ENCODE measurements at places on chromosomes 16 and 17.

DNA sequence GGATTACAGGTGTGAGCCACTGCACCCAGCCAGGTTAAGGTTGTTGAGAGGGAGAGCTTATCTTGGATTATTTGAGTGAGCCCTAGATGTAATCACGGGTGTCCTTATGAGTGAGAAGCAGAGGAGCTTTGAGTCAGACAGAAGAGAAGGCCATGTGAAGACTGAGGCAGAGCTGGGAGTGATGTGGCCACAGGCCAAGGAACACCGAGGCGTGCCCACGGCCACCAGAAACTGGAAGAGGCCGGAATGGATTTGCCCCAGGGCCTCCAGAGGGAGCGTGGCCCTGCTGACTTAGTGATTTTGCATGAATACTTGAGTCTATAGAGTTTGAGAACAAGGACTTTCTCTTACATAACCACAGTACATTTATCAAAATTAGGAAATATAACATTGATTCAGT is 137.7 kb downstream of the RPTOR start:
- DNase-seq = no peak

- peak; percentile 54 for DNase-seq
These were observed 567 bp downstream of the TMEM97 start for GRCh38 chr17:28319598-28319935.

DNA sequence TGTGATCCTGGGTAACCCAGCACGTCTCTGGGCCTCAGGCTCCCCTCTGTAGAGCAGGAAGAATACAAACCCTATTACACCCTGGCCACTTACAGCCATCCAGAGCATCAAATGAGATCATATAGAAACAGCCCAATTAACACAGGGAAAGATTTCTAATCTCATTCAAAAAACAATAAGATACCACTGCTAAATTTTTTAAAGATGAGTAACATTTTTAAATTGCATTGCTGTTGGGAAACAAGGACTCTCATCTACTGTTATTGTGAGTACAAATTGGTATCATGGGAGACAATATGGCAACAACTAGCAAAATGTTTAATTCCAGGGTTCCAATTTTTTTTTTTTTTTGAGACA is 41.1 kb downstream of the SRL start:
- DNase-seq = no peak

GRCh38 chr17:64617125-64617780 is 44.9 kb downstream of the SMURF2 start:
- no peak for DNase-seq

GRCh38 chr17:32259586-32259985 is 6.0 kb upstream of the RHBDL3 start:
- DNase-seq = no peak

DNA sequence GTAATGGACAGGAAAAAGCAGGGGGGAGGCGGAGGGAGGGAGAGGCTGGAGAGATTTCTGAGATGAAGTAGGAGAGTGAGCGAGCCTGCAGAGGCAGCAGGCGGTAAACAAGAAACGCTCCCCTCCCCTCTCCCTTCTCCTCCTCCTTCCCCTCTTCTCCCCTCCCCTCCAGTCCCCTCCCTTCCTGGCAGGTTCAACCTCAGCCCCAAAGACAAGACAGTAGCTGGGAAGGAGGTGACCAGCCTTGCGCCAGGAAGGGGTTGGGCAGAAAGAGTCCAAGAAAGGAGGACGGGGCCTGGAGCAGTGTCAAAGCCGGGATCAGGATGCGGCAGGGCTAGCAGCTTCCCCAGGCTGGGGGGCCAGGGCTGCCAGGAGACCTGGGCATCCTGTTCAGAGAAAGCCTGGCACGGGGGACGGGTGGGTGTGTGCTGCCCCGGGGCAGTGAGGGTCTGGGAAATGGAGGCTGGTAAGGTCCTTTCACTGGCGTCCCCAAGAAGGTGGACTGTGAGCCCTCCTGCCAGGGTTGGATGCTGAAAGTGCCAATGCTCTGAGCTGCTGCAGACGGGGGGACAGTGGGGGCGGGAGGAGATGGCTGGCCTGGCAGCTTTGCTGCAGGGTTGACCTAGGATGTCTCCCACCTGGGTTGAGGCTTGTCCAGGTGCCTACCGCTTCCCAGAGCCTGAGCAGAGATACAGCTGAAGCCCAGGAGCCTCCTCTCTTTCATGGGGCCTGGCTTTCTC is 261.6 kb upstream of the TNRC6C start:
- no peak for DNase-seq

DNA sequence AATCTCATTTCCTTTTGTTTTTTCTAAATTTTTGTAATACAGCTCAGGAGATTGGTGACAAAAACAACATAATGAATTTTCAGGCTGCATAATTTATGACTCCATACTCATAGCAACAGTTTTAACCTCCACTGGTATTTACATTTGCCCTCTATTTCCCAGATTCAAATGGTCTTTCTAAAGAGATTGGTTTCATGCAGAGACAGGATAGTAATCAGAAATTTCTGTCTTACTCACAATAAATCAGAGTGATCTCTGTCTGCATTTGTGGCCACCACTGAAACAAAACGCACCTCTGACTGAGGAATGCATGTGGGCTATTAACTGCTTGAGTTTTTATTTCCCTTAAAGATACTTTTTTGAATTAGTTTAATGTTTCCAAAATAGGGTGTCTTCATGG is 1526.0 kb downstream of the CDH8 start:
- DNase-seq = no peak

DNA sequence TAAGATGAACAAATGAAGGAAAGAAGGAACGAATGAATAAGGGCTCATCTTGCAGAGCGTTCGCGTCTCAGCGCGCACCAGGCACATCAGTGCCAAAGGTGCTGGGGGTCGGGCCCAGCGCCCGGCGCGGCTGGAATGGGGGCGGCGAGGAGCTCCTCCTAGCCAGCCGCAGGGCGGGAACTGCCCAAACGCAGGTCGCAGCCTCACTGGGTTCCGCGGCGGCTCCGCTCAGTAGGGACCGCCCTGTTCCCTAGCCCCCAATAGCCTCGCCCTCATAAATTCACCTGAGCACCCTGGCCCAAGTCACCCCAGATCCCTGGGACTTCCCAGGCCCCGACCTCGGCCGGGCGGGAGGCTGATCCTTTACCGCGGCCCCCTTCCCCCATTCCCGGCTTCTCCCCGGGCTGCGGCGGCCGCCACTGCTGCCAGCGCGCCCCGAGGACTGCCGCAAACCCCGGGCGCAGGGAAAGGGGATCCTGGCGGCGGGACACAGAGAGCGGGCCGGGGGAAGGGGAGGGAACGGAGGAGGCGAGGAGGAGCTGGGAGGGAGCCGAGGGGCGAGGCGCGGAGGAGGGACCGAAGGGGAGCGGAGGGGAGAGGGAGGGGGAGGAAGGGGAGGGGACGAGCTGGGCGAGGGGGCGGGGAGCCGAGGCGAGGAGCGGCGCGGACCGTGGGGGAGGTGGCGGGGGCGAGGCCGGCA is 377 bp upstream of the CRHR1 start:
- DNase-seq = peak; percentile 29

GRCh38 chr16:85252461-85252860 is 140.2 kb upstream of the CIBAR2 start:
- no peak for DNase-seq

GRCh38 chr16:24984903-24985675 is 30.1 kb downstream of the ARHGAP17 start:
- no peak for DNase-seq

- DNase-seq = no peak
These were observed 23.1 kb upstream of the TMEM94 start for GRCh38 chr17:75433218-75433783.

DNA sequence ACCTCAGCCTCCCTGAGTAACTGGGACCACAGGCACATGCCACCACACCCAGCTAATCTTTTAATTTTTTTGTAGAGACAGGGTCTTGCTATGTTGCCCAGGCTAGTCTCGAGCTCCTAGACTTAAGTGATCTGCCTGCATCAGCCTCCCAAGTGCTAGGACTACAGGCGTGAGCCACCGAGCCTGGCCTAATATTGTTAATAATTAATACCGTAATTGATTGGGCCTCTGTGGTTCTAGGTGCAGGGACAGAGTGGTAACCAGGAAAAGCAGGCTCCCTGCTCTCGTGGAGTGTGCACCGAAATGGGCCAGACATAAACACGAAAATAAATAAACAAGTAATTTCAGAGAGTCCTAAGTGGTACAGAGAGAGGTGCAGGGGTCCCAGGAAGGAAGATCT is 241.0 kb downstream of the GSG1L start:
- DNase-seq = no peak

GRCh38 chr16:73277071-73277470 is 229.1 kb upstream of the ZFHX3 start:
- DNase-seq = no peak

DNA sequence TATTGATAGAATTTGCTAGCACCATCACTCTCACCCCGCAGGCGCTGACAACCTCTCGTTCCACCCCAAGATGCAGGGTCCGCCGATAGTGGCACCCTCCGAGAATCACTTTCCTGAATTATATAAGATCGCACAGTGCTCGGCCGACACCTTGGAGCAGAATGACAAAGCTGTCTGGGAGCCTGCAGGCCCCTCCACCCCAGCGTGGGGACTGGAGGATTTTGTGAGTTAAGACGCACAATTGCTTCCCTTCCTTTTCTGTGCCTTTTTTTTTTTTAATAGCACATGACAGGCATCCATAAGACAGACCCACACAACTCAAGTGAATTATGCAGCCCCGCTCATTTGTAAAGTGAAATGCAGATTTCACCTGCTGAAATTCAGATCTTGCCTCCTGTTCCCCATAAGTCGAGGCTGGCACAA is 155.3 kb downstream of the C16orf78 start:
- DNase-seq = no peak

GRCh38 chr17:64339516-64340490 is 50.9 kb downstream of the PECAM1 start:
- no peak for DNase-seq

- DNase-seq = no peak
These were observed 33.2 kb downstream of the CYTH1 start for GRCh38 chr17:78748730-78749317.

DNA sequence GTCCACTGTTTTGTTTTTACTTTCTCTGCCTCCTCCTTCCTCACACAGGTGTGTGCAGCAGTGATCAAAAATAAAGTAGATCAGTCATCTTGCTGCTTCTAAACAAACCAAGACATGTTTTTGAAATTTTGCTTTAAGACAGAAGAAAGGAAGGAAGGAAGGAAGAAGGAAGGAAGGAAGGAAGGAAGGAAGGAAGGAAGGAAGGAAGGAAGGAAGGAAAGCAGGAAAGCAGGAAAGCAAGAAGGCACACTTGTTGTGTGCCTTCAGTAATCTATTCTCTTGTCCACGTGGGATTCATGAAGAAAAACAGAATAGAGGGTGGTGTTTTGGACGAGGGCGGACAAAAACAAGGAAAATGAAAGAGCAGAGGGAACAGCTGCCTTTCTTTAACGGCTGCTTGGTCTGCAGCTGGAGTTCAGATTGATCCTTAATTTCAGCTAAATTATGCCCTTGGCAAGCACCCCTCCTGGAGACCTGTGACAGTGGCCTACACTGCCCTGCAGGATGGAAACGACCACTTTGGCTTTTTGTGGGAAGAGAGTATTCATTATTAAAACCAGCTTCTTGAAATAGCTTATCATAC is 188.5 kb upstream of the IRX3 start:
- DNase-seq = peak; percentile 12

DNA sequence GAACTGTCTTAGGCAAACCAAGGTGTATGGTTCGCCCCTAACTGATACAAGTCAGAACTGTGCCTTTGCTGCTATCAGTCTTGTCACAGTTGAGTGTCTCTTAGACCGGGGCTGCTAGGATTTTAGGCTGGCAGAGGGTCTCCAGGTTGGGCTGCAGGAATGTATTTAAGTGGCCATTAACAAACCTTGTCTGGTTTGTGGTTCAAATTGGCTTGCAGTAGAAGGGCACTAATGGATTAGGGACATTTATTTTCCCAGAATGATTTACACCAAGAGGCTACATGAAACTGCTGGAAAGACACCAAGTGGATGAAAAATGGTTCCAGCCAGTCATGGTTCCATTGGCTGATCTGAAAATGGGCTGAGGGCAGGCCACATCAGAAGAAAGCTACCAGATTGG is 5.1 kb downstream of the VAT1L start:
- DNase-seq = no peak

DNA sequence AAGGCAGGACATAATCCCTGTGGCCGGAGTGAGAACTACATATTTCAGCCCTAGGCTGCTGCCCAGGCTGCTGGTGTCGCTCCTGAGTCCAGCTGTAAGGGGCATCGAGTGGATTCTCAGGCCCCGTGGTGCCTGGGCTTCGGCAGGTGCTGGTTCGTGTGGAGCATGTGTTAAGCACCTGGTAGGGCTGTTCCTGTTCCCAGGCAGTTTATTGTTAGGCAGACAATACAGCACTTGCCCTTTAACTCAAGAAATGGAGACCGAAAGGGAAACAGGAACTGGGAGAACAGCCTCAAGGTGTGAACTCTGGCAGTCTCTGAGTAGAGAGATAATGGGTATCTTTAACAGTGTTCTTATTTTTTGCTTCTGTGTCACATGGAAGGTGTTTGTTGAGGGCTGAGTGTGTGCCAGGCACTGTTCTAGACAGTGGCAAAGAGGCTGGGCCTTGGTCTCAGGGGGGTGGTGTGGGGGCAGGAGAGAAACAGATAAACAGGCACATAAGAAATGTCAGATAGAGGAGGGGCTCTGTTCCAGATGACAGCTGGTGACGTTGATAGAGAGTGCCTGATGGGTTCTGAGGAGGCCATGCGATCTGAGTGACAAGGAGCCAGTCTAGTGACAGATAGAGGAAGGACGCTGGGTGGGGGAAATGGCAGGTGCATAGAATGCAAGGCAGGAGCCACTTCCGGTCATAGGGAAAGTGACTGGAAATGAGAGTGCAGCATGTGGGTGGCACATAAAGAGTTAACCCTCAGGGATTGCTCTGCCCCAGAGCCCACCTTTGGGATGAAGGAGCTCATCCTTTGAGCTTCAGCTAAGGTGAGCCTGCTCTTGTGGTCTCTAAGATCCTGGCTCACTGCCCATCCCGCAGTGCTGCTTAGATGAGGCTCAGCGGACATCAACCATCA is 33.8 kb downstream of the EPN2 start:
- no peak for DNase-seq

- DNase-seq = peak; percentile 75
These were observed at the start of gene NME2 for GRCh38 chr17:51166198-51166986. NME2 (plus strand) TSS chr17:51166411; CDS start chr17:51166831, 420 bp downstream.
